ENCODE measurements at places on chromosomes 5 and 9.

DNA sequence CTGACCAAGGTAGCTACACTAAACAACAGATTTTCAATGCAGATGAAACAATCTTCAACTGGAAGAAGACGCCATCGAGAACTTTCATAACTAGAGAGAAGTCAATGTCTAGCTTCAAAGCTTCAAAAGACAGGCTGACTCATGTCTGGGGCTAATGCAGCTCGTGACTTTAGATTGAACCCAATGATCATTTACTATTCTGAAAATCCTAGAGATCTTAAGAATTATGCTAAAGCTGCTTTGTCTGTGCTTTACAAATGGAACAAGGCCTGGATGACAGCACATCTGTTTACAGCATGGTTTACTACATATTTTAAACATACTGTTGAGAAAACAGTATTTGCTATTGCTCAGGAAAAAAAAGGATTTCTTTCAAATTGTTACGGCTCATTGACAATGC is 54.9 kb downstream of the RICTOR start:
- DNase-seq: no peak

DNA sequence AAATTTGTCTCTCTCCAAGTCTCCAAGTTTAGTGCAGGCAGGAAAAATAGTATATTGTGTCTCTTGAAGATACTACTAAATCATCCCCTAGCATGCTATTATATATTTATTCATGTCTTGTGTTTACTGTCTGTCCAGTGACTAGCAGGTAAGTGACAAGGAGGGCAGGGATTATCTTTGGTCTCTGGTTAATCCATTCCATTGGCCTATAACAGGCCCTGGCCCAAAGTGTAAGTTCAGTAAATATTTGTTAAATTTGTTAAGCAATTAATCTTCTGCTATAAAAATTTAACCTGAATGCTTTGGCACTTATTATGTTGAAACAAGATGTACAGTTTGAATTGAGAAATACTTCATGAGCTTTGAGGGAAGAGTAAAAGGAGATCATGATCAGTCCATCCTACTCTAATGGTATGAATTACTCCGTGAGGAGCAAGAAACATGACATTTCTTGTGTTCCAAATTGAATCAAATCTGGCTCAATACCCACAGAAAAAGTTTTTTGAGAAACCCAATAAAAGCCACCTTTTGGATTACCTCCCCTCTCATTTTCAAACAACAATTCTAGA is 219.7 kb downstream of the DTWD2 start:
- no peak for DNase-seq

DNA sequence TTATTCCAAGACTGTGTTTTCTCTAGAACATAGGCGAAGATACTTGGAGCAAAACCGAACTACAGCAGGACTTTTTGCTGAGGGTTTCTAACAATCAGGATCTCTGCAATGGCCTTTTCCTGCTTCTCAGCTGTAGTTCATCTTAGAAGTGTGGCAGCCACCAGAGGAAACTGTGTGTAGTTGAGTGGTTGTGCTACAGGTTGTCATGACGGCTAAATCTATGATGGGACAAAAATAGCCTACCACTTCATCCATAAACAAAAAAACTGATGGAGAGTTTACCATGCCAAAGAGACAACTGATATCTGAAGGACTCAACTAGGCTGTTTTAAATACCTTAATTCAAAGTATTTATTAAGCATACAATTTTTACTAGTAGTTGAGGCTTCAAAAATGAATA is 28.2 kb upstream of the DMAC1 start:
- no peak for DNase-seq

DNA sequence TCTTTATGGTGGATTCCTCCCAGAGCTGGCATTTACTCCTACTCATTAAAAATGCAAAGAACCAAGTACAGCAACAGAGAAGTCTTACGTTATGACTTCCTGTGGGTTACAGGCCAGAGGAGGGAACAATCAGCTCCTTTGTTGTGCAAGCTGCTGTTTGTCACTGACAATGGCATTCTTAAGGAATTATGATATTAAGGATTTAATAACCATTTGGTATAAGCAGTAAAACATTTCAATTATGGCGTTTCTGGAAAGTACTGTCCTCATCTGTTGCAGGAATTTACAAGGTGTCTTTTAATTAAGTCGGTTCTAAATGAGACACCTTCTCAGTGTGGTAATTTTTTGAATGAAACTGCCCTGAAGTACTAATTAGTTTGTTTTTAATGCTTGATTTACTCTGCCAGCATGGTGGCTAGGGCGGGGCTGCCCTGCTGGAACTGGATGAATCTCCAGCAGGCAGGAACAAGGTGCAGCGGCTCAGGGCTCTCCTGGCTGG is 49.1 kb upstream of the VDAC1 start:
- no peak for DNase-seq

- DNase-seq: no peak
These were observed 328.9 kb upstream of the MEF2C start for GRCh38 chr5:89211836-89212235.

GRCh38 chr5:72093824-72094223 is 13.5 kb upstream of the MAP1B start:
- DNase-seq: no peak

DNA sequence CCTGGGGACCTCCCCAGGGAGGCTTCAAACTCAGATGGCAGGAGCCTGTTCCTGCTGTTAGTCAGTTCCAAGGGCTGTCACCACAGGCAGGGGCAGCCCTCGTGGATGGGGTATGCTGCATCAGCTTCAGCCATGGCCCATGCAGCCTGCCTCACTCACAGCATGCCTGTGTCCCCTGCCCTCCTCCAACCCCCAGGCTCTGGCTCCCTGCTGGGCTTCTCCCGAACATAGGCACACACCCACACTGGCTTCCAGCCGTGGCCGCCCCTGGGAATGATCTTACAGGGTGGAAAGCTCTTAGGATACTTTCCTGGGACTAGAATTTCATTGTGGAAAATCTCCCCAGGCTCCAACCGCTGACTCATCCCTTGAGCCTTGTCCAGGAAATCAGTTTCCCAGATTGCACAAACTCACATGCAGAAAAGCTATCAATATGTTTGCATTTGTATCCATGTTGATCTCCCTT is 163.8 kb downstream of the SEC61B start:
- DNase-seq: no peak

GRCh38 chr9:135604437-135605237 is 34.7 kb downstream of the GLT6D1 start:
- DNase-seq: no peak

GRCh38 chr5:65769539-65769938 is 47.5 kb downstream of the NLN start:
- DNase-seq: no peak

DNA sequence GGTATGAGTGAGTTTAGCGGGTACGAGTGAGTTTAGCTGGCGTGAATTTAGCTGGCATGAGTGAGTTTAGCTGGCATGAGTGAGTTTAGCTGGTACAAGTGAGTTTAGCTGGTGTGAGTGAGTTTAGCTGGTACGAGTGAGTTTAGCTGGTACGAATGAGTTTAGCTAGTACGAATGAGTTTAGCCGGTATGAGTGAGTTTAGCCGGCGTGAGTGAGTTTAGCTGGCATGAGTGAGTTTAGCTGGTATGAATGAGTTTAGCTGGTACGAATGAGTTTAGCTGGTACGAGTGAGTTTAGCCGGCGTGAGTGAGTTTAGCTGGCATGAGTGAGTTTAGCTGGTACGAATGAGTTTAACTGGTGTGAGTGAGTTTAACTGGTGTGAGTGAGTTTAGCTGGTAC is 41.0 kb downstream of the PNPLA7 start:
- no peak for DNase-seq

- no peak for DNase-seq
These were observed 83.4 kb upstream of the ZNF169 start for GRCh38 chr9:94175669-94176068.

DNA sequence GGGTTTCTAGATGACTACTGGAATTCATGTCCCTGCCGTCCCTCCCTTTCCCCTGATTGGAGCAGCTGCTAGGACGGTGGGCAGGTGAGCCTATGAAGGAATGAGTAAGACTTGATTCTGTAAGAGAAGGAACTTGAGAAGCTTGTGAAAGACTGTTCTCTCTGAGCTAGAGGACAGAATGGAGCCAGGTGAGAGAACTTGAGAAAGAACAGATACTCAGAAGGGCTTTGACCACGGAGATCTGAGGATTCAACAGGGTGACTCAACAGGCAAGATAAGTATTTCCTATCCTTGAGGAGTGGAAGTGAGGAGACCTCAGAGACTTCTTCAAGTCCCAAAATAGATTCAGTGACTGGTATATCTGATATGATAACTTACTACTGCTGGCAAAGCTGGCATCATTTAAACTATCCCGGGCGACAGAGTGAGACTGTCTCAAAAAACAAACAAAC is 41.9 kb downstream of the HSDL2 start:
- no peak for DNase-seq

DNA sequence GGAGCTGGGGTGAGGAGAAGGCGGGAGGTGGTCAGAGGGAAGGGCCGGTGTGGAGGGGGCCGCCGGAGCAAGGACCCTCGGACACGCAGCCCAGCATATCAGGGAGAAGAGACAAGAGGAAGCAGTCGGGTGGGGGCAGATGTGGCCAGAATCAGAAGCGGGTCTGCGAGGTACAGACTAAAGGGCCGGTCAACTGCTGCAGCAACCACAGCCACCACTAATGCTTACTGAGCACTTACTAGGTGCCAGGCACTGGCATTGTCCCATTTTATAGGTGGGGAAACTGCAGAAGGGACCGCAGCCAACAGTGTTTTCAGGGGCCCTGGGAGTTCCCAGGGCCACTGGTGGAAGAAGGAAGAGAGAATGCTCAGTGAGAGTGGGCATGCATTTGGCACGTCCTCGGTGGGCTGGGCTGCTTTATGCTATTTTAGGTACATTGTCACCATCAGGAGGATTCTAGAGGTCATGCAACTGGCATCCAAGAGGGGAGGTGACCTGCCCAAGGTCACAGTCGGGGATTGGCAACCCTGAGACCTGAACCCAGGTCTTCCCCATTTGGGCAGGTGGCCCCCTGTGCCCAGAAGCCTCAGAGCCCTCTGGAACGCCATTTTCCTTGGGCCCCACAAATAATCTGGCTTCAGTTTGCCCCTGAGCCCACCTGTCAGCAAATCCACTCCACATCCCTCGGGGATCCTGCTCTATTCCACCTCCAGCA is 53.4 kb downstream of the DUSP1 start:
- DNase-seq: no peak

GRCh38 chr9:126935630-126936029 is 21.0 kb downstream of the RALGPS1 start:
- no peak for DNase-seq

DNA sequence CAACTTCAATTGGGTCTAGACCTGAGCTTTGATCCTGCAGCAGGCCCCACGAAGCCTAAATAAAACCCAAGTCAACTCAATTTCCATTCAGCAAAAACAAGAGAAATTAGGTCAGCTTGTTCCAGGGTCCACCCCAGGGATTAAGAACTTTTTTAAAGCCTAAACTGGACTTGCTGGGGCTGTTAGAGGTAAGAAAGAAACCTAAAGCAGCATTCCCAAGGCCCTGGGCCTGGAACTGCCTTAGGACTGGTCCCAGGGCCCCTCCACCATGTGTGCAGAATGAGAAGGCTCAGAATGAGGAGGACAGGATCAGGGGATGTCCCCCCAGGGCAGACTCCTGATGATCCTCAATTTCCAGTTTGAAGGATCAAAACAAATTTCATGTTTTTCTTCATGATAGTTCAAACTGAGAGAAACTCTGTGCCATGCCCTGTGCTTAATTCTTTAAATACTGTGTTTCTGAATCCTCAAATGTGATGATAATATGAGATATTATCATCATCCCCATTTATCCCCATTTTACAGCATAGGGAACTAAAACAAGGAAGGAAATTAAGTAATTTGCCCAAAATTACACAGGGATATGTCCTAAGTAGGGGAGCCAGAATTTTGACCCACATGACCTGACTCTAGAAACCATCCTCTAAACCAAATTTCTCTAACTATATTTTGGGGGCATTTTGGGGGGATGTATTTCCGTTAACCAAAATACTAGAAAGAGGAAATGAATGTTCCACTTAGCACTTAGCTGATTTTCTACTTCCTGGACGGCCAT is 64.5 kb downstream of the DENND1A start:
- DNase-seq: no peak

DNA sequence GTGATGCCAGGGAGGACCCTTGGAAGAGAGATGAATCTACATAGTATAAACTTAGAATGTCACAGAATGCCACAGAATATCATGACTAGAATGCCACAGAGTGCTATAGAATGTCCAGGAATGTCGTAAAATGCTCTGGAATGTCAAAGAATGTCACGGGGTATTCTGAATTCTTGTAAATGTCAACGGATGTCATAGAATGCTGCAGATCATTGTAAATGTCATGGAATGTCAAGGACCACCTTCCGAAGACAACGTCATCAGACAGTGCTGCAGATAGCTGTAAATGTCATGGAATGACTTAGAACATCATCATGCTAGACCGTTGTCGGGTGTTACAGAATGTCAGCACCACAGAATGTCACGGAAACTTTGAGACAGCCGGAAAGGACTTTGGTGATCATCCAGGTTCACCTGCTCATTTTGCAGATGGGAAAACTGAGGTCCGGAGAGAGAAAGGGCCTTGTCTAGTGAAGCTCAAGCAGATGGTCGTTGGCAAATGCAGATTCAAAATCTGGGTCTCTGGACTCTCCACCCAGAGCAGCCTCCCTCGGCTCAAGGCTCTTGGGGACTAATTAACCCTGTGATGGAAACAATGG is 117.1 kb downstream of the LHX2 start:
- DNase-seq: no peak

DNA sequence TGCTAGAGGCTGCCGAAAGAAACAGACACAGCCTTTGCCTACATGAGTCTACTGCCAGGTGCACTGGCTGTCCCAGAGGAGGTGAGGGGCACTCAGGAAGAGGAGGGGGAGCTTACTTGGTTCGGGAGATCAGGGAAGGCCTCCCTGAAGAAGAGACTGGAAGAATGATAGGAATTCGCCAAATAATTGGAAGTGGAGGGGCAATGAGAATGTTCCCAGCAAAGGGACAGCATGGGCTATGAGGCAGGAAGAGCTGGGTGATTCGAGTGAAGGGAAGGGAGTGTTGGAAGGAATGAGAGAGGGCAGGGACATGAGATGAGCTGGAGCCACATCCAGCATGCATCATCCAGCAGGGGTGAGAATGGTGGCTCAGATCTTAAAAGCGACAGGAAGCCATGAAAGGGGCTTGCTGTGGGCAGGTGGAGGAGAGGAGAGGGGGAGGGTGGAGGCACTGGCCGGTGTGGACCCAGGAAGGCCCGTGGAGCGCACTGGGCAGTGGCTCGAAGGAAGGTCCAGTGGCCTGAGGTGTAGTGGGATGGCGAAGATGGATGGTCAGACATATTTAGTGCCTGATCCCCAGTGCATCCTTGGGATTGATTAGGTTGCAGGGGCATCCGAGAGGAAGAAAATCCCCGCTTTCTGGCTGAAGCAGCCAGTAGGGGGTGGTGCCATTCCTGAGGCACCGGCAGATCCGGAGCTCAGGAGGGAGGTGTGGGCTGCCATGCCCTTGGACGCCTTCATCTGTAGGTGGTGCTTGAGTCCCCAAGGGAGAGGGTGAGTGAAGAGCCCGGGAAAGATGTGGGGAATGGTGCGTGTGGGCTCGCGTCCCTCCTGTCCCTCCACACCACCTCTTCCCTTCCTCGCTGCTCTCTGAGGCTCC is 53.5 kb upstream of the GARNL3 start:
- no peak for DNase-seq

DNA sequence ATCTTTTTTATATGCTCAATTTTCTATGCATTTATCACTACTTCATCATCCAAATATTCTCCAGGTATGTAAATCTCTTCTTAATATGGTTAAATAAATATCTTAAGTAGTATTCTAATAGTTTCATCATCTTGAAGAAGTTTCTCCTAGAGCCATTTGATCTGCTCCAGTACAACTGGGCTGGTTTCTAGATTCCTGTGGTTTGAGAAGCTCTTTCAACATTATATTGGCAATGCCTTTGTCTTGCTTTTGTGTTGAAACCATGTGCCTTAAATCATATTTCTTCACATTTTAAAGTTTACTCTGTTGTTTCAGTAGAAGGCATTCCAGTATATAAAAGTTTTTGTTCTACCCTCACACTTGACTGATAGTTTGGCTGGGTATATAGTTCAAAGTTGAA is 27.6 kb downstream of the MBLAC2 start:
- DNase-seq: no peak

Data from DMS153 (cell line).